CD8-positive, alpha-beta memory T cell (primary cell): ENCODE measurements at places on chromosomes 2 and 18. TPM values are rescaled to one million over a fixed set of nuclear protein-coding genes. Genes with fewer than 3 reads are reported as not detected.

Gene GPR75
- 2.1 TPM for total RNA-seq

Gene KIAA2012
- not detected for total RNA-seq

Gene ALPI
- not detected for total RNA-seq

- DNase-seq, result no peak
- H3K36me3 ChIP-seq, result no peaks in the 10 kb centered on the region
- H3K4me3 ChIP-seq, result no peak overlapping the region
Observed at GRCh38 chr2:240383099-240383758, 52.2 kb upstream of the GPC1 start.

GRCh38 chr18:24466771-24467170, 6.3 kb downstream of the HRH4 start:
- no peaks in the 10 kb centered on the region for H3K27me3 ChIP-seq
- H3K27ac ChIP-seq, result no peak overlapping the region
- no peak for DNase-seq
- H3K4me1 ChIP-seq, result no peaks in the 10 kb centered on the region

- no peak overlapping the region for H3K27ac ChIP-seq
- no peak overlapping the region for H3K4me3 ChIP-seq
- no peaks in the 10 kb centered on the region for H3K27me3 ChIP-seq
- DNase-seq, result no peak
- H3K36me3 ChIP-seq, result no peaks in the 10 kb centered on the region
- H3K4me1 ChIP-seq, result no peaks in the 10 kb centered on the region
Observed at GRCh38 chr18:10035281-10035991, 121.6 kb downstream of the VAPA start.

- DNase-seq, result no peak
- no peak overlapping the region for H3K27ac ChIP-seq
- H3K4me3 ChIP-seq, result no peak overlapping the region
- no peaks in the 10 kb centered on the region for H3K27me3 ChIP-seq
Observed at GRCh38 chr2:193556766-193557470, 1362.2 kb upstream of the TMEFF2 start.

DNA sequence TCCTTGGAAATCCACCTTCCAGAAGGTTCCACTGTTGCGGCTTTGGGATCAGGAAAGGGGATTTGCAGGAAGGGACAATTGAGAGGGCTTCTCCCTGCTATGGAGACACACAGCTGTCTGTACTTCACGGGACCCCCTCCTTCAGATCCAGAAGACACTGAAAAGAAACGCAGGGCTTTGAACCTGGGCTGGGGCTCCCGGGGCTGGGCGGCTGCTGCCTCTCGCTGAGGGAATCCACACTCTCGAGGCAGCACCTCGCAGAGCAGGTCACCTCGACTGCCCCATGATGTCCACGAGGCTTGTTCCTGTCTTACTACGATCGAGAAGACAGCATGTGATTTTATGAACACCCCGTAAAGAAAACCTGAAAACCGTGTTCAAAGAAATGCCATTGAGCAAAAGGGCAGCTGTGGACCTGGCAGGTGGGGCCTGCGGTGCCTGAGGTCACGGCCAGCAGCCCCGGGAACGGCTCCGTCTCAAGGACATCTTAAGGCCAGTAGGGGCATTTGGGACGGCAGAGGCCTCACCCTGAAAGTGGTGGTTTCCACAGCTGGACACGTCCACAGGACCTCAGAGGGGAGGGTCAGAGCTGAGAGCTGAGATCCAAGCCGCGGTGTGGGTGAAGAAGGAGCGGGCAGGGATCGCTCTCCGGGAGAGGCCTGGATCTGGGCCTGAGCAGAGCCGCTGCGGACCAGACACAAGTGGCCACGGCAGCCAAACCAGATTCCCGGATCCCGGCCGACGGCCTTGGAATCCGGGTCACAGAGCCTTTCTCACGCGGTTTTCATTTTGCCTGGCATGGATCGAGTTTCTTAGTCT, 165.7 kb downstream of the RTP5 start:
- H3K27ac ChIP-seq, result no peak overlapping the region
- peaks cover 5% of the 10 kb centered on the region for H3K27me3 ChIP-seq
- H3K4me1 ChIP-seq, result peaks cover 27% of the 10 kb centered on the region
- no peak overlapping the region for H3K4me3 ChIP-seq
- no peaks in the 10 kb centered on the region for H3K36me3 ChIP-seq
- no peak for DNase-seq

GRCh38 chr2:230938098-230938497, 13.1 kb upstream of the GPR55 start:
- no peaks in the 10 kb centered on the region for H3K27me3 ChIP-seq
- H3K4me3 ChIP-seq, result no peak overlapping the region
- DNase-seq, result no peak
- H3K27ac ChIP-seq, result no peak overlapping the region
- no peaks in the 10 kb centered on the region for H3K36me3 ChIP-seq

DNA sequence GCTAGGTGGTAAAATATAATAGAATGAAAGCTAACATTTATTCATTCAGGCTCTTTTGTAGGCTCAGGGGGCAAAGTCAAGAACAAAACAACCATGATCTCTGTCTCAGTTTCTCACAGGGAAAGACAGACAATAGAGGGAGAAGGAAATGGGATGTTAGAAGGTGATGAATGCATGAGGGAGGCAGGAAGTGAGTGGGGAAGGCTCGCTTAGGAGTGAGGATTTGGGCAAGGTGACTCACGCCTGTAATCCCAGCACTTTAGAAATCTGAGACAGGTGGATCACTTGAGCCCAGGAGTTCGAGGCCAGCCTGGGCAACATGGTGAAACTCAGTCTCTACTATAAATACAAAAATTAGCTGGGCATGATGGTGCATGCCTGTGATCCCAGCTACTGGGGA, 88.4 kb downstream of the CTIF start:
- no peaks in the 10 kb centered on the region for H3K36me3 ChIP-seq
- no peak overlapping the region for H3K27ac ChIP-seq
- H3K4me1 ChIP-seq, result no peaks in the 10 kb centered on the region
- H3K4me3 ChIP-seq, result no peak overlapping the region
- no peaks in the 10 kb centered on the region for H3K27me3 ChIP-seq

DNA sequence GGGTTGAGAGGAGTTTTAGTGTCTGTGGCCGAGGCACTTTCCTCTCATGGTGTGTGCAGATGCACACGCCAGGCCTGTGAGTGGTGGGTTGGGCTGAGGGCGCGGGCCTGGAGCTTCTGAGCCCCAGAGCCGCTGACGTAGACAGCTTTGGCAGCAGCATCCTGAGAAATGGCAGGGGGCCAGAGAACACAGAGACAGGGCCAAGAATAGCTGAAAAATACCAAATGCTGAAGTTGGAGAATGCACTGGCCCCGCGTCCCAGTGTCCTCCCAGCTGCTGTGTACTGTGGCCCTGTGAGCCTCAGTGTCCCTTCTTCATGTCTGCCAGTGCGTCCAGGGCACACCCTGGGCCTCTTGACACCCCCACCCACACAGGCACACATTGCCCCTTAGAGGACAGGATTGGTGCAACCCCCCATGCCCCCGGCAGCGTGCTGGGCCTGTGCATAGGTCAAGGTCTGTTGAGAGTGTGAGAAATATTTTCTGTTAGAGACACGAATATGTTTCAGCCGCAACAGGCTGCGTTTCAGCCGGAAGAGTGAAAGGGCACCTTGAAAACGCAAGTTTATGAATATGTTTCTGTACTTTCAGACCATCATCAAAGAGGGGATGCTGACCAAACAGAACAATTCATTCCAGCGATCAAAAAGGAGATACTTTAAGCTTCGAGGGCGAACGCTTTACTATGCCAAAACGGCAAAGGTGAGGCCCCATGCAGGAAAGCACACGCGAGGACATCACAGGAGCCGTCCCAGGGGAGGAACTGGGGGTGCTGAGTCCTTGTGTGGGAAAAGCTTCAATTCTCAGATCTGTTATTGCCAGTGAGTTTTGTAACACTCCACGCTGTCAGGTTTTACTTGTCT, 33.6 kb downstream of the DGKD start:
- no peaks in the 10 kb centered on the region for H3K27me3 ChIP-seq
- no peak for DNase-seq
- peaks cover 48% of the 10 kb centered on the region for H3K4me1 ChIP-seq
- H3K36me3 ChIP-seq, result peaks cover 6% of the 10 kb centered on the region
- H3K27ac ChIP-seq, result no peak overlapping the region
- H3K4me3 ChIP-seq, result no peak overlapping the region
